SK-N-SH (cell line): ENCODE measurements at places on chromosomes 1 and 21.

GRCh38 chr1:44283524-44284173, 70.4 kb downstream of the DMAP1 start:
- DNase-seq = no peak

GRCh38 chr1:25610822-25611630, 5.6 kb upstream of the MAN1C1 start:
- peak; percentile 54 for DNase-seq

GRCh38 chr1:17935230-17935629, 172.4 kb upstream of the IGSF21 start:
- DNase-seq = no peak

- no peak for DNase-seq
These were observed 3.5 kb downstream of the KISS1 start for GRCh38 chr1:204192589-204193352.

DNA sequence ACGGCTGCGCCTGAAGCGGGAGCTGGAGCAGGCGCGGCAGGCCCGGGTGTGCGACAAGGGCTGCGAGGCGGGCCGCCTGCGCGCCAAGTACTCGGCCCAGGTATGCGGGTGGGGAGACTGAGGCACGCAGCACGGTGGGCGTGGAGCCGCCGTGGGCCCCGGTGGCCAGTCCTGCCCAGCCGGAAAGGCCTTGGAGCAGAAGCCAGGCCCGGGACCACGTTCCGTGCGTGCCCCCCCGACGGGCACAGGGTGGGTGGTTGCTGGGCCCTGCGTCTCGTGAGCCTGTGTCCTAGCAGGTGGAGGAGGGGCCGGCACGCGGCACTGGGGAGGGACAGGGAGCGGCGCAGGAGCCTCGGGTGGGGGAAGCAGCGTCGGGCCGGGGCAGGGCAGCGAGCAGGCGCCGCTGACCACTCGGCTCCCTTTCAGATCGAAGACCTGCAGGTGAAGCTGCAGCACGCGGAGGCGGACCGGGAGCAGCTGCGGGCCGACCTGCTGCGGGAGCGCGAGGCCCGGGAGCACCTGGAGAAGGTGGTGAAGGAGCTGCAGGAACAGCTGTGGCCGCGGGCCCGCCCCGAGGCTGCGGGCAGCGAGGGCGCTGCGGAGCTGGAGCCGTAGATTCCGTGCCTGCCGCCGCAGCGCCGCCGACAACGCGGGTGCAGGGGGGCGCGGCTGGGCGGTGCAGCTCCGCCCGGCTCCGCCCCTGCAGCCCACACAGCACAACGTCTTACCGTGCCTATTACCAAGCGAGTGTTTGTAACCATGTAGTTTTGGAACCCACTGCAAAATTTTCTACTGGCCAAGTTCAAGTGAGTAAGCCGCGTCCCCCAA, 78.2 kb downstream of the SKI start:
- DNase-seq = no peak

GRCh38 chr21:41698071-41698470, 68.8 kb downstream of the RIPK4 start:
- DNase-seq = no peak

DNA sequence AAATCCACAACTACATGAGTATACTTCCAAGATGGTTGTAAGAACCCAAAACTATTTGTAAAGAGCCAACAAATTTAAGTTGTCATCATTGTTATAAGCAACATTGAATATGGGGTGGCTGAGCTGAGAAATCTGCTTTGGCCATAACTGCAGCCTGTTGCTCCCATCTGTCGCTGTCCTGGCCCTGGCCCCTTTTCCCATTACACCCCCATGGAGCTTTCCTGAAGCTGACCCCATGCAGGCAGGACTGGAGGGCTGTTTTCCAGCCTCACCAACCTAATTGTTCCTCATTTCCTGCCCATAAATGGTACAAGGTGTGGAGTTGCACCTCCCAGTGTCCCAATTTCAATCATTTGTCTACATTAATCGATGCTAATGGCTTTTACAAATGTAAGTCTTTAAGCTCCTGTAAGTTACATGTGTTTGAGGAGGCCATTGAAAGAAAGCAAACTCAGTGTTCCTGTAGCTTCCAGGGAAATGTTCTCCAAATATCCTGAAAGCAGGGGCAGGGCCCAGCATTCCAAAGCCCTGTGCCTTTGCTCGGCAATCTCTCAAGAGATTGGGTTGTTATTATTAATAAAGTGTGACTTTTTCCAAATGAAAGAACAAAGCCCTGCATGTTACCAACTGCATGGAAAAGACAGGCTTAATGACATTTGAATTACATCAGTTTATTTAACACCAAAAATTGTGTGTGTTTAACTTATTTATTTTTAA, 545.9 kb downstream of the PLPP3 start:
- no peak for DNase-seq

GRCh38 chr1:211327346-211327921, 801 bp downstream of the TRAF5 start:
- DNase-seq = peak; percentile 60

DNA sequence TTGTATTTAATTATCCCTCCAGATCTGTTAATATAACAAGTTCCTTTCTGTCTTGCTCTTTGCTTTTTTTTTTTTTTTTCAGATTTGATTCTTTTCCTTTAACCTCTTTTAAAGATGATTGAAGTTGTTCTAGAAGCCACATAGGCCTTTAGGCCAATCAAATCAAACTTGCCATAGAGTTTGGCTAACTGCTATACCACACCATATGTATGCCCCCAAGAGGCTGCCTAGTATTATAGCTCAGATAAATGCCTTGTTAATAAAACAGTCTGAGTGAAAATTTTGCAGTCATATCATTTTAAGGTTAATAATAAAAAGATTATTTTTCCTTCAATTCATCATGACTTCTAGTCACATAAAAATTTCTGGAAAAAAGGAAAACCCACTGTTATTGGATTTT, 696.0 kb upstream of the CHRM3 start:
- no peak for DNase-seq

- DNase-seq = no peak
These were observed 100.4 kb downstream of the BRINP3 start for GRCh38 chr1:190377294-190377693.

GRCh38 chr1:43722810-43723209, 15.5 kb downstream of the ST3GAL3 start:
- no peak for DNase-seq

DNA sequence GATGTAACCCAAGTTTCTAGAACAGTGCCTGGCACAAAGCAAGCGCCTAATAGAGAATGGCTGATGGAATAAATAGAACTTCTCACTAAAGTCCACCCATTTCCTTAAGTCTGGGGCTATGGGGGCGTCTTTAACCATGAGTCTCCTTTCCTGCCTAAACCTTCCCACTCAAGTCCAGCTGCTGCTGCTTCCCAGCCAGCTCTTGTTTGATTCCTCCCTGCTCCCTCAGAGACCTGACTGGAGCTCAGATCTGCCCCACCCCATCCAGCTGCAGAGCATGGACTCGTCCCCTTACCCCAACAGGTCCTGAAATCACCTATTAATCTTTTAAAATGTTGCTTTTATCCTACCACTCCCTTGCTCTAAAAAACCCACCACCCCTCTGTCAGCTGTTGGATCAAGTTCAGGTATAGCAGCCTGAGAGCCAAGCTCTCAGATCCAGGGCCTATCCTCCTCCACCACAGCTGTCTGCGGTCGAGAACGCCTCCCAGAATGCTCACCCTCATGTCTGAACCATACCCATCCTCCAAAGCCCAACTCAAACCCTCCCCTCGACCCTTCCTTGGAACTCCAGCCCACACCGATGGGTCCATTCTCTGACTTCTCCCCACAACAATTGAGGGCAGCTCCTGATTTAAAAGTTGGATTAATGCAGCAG, 12.8 kb upstream of the GALNT2 start:
- DNase-seq = no peak

DNA sequence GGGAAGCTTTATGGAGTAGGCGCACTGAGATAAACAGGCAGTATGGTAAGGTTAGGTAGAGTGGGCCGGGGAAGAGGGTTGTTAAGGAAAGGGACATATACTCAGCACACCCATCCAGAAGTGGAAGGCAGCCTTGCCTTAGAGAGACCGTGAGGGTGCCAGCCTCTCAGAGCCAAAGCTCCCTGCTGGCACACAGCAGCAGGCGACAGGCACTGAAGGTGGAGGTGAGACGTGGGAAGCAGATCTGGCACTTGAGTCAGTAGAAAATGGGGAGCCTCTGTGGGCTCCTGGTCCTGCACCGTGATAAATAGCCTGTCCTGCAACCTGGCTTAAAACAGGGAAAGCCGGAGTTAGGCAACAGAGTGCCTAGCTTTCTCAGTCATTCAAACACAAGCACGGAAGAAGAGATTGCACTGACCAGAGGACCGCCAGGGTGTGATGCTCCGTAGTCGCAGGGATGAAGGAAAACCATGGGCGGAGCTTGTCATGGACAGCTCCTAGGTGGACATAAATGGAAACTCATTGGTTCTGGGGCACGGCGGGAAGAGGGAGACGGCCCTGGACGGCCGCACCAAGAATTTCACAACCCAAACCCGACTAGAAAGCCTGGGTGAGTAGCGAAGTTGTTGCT, 15.5 kb downstream of the KCNK1 start:
- no peak for DNase-seq
